ENCODE measurements at places on chromosomes 13 and 19. TPM values are rescaled to one million over a fixed set of nuclear protein-coding genes. Genes with fewer than 3 reads are reported as not detected.

Gene URAD
- total RNA-seq, result not detected

Gene TEAD2
- total RNA-seq, result 14.1 TPM

Gene DAND5
- total RNA-seq, result not detected

Gene TEX29
- total RNA-seq, result 0.17 TPM

Gene LYPD3
- total RNA-seq, result 0.58 TPM

Gene OLFM4
- not detected for total RNA-seq

Gene VSTM2B
- not detected for total RNA-seq

Measured in A549 treated with DMSO at 1 μM for 4 hours (cell line).